NCI-H526 treated with DMSO at 0.1 percent for 48 hours (cell line): ENCODE measurements at places on chromosomes 6 and 20.

DNA sequence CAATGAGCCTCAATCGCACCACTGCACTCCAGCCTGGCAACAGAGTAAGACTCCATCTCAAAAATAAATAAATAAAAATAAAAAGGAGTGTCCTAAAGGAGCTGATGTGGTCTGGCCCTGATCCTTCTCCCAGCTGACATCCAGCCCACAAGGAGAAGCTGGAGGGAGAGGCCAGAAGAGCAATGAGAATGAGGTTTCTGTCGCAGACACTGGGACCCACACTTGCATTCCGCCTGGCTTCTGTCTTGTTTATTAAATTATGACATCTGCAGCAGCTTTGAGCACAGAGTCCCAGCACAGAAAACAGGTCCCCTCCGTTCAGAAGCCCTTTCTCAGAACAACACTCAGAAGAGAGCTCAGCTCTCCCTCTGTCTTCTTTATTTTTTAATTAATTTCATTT is 10.3 kb upstream of the E2F1 start:
- no peak for DNase-seq

- peak; percentile 74 for DNase-seq
Observed at GRCh38 chr20:25057234-25058050, 497 bp downstream of the ACSS1 start.

- no peak for DNase-seq
Observed at GRCh38 chr6:456358-456867, 64.9 kb downstream of the IRF4 start.

- no peak for DNase-seq
Observed at GRCh38 chr6:86707545-86708120, 229.7 kb upstream of the HTR1E start.

GRCh38 chr20:61482056-61482887 is 230.2 kb downstream of the CDH4 start:
- DNase-seq, result no peak

- DNase-seq, result no peak
Observed at GRCh38 chr6:113828984-113829695, 28.0 kb upstream of the MARCKS start.

GRCh38 chr20:50848341-50848808 is 53.5 kb downstream of the BCAS4 start:
- DNase-seq, result no peak

DNA sequence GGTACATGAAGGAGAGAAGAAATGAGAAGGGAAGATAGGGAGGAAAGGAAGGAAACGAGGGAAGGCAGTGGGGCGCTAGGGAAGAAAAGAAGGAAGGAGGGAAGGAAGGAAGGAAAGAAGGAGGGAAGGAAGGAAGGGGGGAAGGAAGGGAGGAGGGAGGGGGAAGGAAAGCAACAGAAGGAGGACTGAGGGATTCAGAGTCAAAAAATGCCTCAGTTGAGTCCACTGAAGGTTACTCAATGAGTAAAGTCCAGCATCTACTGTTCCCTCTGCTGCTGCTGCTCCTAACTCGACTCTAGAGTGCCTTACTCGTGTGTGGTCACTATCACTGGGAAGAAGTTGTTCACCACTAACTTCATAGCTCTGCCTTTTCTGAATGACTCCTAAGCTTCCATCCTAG is 33.8 kb downstream of the PHACTR1 start:
- DNase-seq, result no peak

DNA sequence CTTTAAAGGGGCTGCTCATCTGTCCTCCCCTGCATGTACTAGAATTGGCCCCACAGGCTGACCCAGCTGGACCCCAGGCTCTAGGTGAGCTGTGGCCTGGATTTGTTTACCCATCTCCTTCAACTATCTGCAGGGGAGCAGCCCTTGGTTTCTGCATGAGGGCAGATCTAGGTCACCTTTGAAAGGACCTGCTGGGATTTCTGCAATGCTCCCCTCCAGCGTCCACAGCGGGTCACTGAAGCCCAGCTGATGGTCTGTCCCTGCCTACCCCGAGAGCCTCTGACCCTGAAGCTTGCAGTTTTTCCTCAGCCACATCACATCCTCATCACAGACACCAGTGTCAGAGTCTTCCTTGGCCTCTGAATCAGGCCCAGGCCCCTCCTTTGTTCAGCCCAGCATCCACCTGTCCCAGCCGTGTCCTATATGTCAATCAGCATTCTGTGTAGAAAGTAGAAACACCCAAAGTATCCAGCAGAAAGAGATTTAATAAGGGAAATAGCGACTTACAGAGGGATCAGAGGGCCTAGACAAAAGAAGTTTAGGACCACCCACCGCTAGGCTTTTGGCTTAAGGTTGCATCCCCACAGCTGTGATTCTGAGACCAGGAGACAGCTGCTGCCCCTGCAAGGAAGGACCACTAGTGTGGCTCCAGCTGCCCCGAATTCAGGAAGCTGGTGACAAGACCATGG is 243.1 kb downstream of the LRFN2 start:
- DNase-seq, result no peak

DNA sequence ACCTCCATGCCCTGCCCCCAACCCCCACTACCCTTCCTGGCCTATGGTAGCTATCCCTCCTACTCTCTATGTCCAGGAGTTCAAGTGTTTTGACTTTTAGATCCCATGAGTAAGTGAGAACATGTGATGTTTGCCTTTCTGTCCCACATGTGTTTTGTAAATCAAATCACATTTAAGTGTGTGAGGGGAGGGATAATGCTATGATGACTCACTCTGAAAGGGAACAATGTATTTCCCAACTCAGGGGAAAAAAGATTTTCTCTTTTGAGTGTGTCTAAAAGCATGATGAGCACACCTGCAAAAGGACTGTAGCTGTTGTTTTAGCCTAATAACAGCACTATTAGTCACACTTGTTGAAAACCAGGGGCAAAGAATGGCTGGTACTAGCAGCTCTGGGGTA is 193.7 kb downstream of the GJA10 start:
- no peak for DNase-seq

DNA sequence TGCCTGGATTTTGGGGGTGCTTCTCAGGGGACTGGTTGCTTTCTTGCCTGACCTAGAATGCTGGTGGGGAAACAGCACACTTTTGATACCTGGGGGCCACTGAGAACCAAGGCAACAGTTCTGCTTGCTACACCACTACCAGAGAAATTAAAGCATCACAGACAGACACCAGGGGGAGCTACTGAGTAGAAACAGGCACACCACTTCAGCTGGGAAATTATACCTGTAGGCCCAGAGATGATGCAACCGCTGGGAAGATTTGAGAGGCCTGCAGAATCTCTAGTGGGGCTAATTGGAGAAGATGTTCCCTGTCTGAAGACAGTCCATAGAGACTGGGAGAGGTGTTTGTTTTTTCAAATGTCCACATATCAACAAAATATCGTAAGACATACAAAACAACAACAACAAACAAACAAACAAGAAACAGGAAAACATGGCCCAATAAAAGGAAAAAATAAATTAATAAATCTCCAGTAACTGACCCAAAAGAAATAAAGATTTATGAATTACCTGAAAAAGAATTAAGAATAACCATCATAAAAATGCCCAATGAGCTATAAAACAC is 129.4 kb upstream of the RIN2 start:
- DNase-seq, result peak; percentile 25

DNA sequence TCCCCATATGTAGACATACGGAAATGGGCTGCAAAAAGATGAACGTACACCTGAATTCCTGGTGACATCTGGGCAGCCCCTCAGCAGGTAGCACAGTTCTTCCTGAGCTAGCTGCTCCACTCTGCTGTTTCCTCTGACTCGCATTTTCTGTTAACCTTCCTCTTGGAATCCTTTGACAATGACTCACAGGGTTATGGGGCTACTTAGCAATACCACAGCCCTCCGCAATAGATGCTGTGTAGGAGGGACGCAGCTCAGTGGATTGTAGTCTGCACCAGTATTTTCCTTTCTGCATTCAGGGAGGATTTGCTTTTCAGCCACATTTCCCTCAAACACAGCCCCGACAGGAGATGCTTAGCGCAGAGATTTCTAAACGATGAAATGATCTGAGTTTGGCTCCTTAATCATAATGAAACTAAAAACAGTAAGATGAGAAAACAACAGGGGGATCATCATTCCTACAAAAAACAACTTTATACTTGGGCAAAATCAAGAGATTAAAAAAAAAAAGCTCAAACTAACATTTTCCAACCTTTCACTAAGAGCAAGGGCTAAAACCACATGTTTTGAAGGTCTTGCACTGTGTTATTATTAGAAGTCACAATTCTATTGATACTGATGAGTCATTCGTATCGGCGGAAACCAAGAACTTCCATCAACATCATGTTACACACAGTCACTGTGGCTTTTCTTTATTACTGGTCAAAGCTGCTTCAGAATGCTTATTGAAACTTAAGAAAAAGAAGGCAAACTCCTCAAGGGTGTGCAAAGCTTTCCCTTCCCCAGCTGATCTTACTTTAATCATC is 12.2 kb downstream of the BACH2 start:
- no peak for DNase-seq

DNA sequence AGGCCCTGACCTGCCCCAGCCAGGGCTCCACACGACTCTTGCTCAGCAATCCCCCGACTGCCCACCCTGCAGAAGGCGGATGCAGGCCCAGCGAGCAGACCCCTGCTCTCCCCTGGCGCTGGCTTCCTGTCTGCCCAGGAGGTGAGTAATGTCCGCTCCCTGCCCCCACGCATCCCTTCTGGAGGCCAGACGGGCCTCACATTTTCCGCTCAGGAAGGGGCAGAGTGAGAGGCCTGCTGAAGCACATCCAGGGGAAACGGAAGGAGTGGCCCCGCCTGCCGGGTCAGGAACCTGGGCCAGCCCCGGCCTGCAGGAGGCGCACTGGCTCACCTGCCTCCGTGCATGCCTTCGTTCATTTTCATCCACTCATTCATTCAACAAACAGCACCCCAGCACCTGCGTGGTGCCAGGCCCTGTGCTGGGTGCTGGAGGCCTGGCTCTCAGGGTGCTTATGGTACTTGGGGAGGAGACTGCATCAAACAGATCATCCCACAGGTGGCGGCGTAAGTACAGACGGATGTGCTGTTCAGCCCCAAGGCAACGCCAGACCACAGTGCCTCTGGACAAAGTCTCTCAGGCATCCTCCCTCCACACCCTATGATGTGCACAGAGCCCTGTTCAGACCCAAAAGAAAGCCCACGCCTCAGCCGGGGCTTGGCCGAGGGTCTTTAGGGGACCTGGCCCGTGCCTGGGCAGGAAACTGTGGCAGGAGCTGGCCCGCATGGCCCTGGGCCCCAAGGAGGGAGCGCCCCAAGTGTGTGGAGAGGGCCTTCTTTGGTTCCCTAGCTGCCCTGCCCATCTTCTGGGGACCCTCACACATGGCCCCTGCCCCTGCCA is 112.1 kb downstream of the ASXL1 start:
- DNase-seq, result no peak

DNA sequence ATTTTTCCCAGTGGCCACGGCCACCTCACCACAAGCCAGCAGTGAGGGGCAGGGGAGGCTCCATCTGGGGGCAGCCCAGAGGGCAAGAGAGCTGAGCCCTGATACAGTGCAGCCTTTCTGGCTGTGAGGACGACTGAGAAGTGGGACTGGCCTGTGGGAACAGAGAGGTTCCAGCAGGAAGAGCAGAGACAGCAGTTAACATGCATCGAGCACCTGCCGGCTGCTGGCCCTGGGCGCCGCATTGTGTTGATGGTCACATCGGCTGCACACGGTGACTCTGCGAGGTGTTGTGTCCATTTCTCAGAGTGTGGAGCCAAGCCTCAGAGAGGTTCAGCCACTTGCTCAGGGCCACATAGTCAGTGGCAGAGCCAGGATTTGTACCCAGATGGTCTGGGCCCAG is 9.8 kb downstream of the FOXS1 start:
- DNase-seq, result no peak

DNA sequence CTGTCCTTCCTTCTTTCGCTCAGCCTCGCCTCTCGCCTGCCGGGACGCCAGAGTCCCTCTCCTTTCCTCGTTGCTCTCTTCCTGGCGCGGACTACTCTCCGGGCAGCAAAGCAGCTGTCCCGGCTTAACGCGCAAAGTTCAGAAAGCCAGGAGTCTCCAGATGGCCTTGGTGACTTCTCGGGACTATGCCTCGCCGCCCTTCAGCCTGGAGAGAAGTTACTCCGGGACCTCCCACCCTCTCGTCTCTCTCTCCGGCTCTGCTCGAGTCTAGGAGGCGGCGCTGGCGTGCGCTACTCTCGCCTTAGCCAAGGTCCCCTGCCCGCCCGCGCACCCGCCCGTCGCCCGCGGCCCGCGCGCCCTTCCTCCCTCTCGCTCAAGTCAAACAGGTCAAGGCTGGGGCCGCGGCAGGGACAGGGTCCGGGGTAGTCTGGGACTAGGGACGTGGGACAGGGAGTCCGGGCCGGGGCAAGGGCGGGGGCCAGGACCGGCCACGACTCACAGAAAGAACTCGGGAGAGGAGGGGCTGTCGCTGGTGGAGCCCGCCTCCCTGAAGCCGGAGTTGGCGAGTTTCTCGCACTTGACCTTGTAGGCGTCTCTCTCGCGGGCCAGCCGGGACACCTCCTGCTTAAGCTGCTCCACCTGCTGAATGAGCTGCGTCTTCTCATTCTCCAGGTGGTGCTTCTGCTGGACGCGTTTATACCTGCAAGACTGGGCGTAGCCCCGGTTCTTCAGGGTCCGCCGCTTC is 1.5 kb downstream of the MAFB start:
- no peak for DNase-seq

DNA sequence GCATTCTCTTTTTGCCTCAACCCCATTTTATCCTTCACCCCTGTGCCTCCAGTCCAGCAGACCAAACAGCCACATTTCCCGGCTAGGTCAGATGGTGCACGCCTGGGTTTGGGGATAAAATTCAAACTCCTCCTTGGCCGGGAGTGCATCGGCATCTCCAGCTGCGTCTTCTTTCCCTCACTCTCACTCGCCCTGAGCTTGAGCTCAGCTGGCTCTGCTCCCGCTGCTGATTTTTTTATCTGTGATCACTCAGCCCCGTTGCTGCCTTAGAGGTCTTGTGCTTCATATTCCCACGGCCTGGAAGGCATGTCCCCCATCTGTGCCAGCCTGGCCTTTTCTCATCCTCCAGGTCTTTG is 6.8 kb upstream of the EZR start:
- DNase-seq, result no peak

- no peak for DNase-seq
Observed at GRCh38 chr6:140372064-140372463, 997.6 kb upstream of the CITED2 start.

DNA sequence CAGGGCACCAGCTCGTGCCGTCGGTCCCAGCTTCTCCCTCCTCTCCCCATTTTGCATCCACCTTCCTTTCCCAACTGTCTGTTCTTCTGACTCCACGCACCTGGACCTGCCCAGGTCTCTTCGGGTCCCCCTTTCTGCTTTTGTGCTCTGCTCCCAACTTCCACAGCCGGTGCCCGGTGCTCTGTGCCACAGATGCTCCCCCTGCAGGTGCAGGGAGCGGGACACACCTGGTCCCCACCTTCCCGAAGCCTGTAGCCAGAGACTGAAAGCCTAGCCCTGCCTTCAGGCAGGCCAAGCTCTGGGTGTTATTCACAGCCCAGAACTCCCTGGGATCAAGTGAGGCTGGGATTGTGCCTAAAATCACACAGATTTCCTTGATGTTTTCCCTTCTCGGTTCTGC is 24.6 kb upstream of the BMP7 start:
- DNase-seq, result no peak

DNA sequence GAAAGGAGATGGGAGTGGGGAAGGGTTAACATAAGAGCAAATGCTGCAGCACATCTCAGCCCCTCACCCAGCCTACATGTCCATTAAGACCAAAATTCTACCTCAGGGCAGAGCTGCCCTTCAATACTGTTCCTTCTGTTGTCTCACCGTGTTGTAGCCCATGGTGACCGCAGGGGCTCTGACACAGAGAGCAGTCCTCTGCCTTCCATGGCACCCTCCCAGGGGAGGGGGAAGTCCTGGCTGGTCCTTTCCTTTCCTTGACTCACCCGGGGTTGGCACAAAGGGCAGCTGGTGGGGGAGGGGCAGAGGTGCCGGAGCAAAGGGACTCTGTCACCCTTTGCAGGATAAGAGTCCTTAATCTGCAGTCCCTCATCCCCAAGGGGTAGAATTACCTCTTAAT is 15.2 kb downstream of the NKX2-2 start:
- no peak for DNase-seq
